Progenitor cell of endocrine pancreas (in vitro differentiated cells): ENCODE measurements at places on chromosomes 4 and X. TPM values are rescaled to one million over a fixed set of nuclear protein-coding genes. Genes with fewer than 3 reads are reported as not detected.

Gene SHROOM4
- total RNA-seq: 5.7 and 6.6 TPM in 2 replicates

Gene TMEM271
- total RNA-seq: not detected in 2 replicates

Gene VBP1
- 50.8 and 55.0 TPM in 2 replicates for total RNA-seq

Gene FAM9B
- not detected in 2 replicates for total RNA-seq

DNA sequence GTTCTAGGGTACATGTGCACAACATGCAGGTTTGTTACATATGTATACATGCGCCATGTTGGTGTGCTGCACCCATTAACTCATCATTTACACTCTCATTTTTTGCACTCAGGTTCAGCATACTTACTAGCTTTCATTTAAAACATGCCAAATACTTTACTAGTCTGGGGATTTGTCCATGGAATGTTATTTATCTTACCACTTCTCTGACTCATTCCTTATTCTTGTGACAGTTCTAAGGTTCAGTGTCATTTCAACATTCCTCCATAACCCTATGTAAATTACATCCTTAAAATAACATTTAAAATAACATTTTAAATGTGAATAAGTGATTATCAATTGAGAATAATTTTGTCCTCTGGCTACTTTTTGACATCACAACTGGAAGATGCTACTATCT is 19.5 kb upstream of the SYTL5 start:
- H3K27ac ChIP-seq: no peak overlapping the region
- H3K36me3 ChIP-seq: peaks cover 2% of the 10 kb centered on the region

GRCh38 chr4:94011190-94011589 is 182.6 kb downstream of the ATOH1 start:
- no peaks in the 10 kb centered on the region for H3K27me3 ChIP-seq
- peak overlapping the region; percentile 36 for H3K27ac ChIP-seq
- H3K4me3 ChIP-seq: no peak overlapping the region
- H3K36me3 ChIP-seq: no peaks in the 10 kb centered on the region
- no peak for DNase-seq

- H3K27ac ChIP-seq: no peak overlapping the region
- no peak for DNase-seq
- H3K4me1 ChIP-seq: no peaks in the 10 kb centered on the region
- no peak overlapping the region for H3K4me3 ChIP-seq
- H3K36me3 ChIP-seq: no peaks in the 10 kb centered on the region
- no peaks in the 10 kb centered on the region for H3K27me3 ChIP-seq
Observed at GRCh38 chrX:88425739-88426138, 321.3 kb upstream of the CPXCR1 start.

GRCh38 chr4:183499389-183499788 is 5.5 kb upstream of the ING2 start:
- H3K36me3 ChIP-seq: no peaks in the 10 kb centered on the region
- no peaks in the 10 kb centered on the region for H3K27me3 ChIP-seq
- H3K4me3 ChIP-seq: no peak overlapping the region
- DNase-seq: no peak

GRCh38 chrX:15870310-15870709 is 15.7 kb upstream of the AP1S2 start:
- no peak for DNase-seq
- no peak overlapping the region for H3K27ac ChIP-seq
- H3K4me3 ChIP-seq: no peak overlapping the region
- H3K36me3 ChIP-seq: no peaks in the 10 kb centered on the region
- peaks cover 18% of the 10 kb centered on the region for H3K4me1 ChIP-seq
- peaks cover 2% of the 10 kb centered on the region for H3K27me3 ChIP-seq

GRCh38 chr4:83757121-83757621 is 221.3 kb downstream of the GPAT3 start:
- peaks cover 3% of the 10 kb centered on the region for H3K4me1 ChIP-seq
- no peak overlapping the region for H3K27ac ChIP-seq
- no peaks in the 10 kb centered on the region for H3K36me3 ChIP-seq

- no peaks in the 10 kb centered on the region for H3K36me3 ChIP-seq
- peaks cover 55% of the 10 kb centered on the region for H3K4me1 ChIP-seq
- H3K4me3 ChIP-seq: peak overlapping the region; percentile 53
- no peaks in the 10 kb centered on the region for H3K27me3 ChIP-seq
- no peak for DNase-seq
- H3K27ac ChIP-seq: peak overlapping the region; percentile 26
Observed at GRCh38 chr4:140092094-140092851, 61.7 kb downstream of the MAML3 start.
